ENCODE measurements at places on chromosomes 1 and 21.

GRCh38 chr1:198056255-198056654, 100.5 kb upstream of the NEK7 start:
- no peak for DNase-seq

GRCh38 chr1:248804771-248805681, 20.7 kb downstream of the SH3BP5L start:
- DNase-seq: no peak

- DNase-seq: no peak
Measured at GRCh38 chr1:179128520-179128919, 46.6 kb downstream of the TOR3A start.

DNA sequence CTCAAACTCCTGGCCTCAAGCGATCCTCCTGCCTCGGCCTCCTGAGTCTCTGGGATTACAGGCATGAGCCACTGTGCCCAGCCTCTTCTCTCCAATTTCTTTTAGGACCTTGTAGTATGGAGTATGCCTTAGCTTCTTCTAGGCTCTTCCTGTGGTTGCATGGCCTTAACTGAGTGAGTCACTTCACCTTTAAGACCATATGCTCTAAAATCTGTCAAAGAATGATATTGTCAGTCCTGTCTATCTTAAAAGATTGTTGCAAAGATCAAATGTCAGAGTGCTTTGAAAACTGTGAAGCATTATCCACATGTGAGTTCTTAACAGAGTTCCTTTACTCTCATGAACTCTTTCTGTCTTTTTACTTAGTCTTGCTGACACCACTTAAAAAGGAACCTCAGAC, 37.2 kb downstream of the ATP2B4 start:
- DNase-seq: no peak
